Epithelial cell of proximal tubule (primary cell): ENCODE measurements at places on chromosomes 12 and 14. TPM values are rescaled to one million over a fixed set of nuclear protein-coding genes. Genes with fewer than 3 reads are reported as not detected.

GRCh38 chr14:74574090-74574433 is 38.0 kb downstream of the LTBP2 start:
- no peak for DNase-seq

- no peak for DNase-seq
Observed at GRCh38 chr12:14795028-14795448, 8.2 kb downstream of the WBP11 start.

GNS gene
- total RNA-seq: 47.7 and 63.9 TPM in 2 replicates

DNA sequence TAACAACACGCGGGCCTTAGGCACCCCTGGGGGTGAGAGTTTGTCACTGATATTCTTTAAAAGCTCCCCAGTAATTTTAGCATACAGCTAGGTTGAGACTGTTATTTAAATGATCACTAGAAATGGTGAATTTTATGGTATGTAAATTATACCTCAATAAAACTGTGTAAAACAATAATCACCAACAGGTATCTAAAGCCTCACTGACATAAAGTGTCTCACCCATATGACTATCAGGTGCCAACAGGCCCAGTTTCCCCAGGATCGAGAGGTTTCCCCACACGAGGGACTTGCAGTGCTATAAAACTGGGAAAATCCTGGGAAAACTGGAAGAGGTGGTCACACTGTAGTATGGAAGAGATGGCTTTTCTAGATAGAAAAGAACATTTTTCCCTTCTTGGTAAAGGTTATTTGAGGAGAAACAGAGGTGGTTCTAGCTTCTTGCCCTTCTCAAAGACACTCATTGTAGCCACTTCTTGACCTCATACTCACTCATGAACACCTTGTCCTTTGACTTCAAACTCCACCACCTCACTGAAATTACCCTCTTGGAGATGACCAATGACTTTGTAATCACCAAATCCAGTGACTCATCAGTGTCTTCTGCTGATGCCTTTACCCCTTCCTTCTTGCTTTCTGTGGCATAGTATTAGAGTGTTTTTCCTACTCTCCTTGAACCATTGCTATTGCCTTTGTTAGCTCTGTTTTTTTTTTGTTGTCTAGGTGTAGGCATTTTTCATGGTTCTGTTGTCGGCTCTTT is 24.8 kb upstream of the NUBPL start:
- no peak for DNase-seq

DNA sequence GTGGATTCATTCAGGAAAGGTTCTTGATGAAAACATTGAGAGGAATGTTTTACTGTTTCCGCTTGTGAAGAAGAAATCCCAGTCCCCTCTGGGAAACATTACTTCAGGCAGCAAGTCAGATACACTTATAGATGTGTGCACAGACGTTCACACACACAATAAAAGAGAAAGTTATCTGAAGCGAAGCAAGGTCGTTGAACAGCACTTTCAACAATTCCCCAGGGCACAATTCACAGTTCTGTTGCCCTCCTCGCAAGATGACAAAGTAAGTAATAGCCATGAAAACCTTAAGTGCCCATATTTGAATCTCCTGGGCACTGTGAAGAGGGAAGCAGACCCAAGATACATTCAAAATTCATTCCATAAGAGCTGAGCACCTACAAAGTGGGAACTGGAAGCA is 156.6 kb upstream of the CAND1 start:
- DNase-seq: no peak

DNA sequence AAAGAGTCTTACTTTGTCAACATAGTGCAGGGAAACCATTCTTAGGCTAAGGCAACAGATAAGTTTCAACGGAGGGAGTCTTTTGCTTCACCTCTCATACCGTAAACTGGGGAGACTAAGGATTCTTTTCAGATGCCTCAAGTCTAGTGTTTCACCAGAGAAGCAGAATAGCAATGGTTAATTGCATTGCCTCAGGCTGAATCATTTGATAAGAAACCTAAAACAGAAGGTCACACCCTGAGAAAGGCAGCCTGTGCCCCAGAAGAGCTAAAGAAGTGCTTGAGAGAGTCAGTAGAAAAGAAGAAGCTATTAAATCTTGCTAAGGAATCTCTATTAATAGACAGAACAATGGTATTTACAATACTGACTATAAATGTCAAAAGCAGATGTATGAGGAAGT is 21.8 kb upstream of the ATXN7L3B start:
- no peak for DNase-seq

GRCh38 chr14:100830681-100831080 is 4.8 kb downstream of the MEG3 start:
- no peak for DNase-seq

GRCh38 chr12:92164712-92165111 is 19.1 kb upstream of the BTG1 start:
- no peak for DNase-seq

DNA sequence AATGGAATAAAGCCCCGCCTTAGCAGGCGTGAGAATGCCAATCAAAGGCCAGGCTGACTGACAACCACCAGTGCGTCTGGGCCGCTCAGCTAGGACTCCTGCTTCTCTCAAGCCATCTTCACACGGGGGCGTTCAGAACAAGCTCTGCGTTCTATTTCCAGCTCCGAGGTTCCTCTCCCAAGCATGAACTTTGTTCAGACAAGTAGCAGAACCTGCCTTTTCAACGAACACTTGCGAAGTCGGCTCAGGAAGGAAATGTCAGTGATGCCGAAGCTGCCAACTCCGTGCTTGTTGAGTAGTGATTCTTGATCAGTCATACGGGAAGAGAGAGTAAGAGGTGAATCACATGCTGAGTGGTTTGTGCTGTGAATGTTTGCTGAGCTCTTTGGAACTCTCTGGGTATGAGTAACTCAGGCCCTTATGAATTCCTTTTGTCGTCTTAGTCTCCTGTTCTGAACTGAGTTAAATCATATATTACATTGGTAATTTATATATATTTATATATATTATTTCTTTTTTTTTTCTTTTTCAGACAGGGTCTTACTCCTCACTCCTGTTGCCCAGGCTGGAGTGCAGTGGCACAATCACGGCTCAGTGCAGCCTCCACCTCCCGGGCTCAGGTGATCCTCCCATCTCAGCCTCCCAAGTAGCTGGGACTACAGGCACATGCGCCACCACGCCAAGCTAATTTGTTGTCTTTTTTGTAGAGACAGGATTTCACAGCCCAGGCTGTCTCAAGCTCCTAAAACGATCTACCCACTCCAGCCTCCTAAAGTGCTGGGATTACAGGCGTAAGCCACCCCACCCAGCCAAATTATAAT is 29.4 kb upstream of the BCL7A start:
- peak; percentile 97 for DNase-seq

GRCh38 chr12:116582610-116583009 is 23.4 kb downstream of the MAP1LC3B2 start:
- no peak for DNase-seq

DNA sequence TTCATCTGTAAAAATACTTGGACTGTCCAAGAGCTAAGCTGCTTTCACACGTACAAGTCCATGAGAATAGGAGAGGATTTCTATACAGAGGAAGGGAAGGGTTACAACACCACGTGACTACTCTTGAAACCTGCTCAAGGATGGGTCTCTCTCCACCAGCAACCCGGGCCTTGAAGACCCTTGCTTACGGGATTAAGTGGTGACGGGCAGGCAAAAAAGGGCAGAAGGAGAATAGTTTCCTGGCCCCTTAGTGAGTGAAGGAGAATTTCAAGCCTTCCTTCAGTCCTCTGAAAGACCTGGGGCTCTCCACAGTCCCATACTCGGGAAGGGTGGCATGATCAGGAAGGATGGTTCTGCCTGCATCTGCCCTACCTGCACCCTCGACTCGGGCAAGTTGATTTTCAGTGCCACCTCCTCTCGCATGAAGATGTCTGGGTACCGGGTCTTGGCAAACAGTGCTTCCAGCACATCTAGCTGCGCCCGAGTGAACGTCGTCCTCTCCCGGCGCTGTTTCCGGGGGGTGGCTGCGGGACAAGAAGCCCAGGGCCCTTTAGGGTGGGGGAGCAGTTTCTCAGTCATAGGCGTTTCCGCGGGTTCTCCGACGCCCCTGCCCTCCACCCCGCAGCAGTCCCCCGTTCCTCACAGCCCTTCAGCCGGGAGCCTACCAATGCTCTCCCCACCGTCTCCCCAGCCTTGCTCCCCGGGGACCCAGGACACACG is 6.3 kb downstream of the OTX2 start:
- no peak for DNase-seq
